ENCODE measurements at places on chromosomes 2 and 18. TPM values are rescaled to one million over a fixed set of nuclear protein-coding genes. Genes with fewer than 3 reads are reported as not detected.

The NOP58 gene
- 117 TPM for total RNA-seq

The IL1R2 gene
- total RNA-seq, result not detected

The WDSUB1 gene
- 5.0 TPM for total RNA-seq

The PLCD4 gene
- 2.0 TPM for total RNA-seq

The MRO gene
- not detected for total RNA-seq

The TLX2 gene
- total RNA-seq, result not detected

The PDCD1 gene
- not detected for total RNA-seq

All from IMR-90 (cell line).